ENCODE measurements at places on chromosomes 7 and 10.

DNA sequence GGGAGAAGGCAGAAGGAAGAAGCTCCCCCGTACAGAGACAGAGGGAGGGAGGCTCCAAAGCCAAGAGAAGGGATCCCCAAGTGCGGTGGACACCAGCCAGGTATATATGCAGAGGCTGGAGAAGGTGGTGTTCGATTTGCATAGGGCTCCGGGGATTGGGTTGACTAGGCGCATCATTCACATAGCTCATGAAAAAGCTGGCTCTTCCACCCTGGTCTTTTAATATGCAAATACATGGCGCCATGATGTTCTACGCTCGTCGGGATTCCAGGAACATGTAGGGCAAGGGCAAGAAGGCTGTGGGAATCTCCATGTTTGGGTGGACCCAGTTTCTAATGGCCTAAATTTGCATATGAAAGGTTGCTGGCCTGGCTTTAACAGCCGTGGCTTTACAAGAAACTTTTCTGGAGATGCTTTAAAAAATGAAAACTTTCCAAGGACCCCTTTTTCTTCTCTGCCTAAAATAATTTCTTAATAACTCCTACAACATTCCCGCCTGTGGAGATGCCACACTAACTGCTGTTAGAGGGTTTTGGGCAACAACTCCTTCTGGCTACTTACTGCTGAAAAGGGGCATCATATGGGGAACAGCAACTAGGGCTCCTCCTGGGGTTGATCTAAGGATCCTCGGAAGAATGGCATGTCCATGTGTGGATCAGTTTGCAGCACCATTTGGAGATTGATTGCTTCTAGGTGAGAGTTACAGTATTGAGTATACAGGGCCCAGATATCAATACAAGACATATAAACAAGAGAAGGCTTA, 28.3 kb downstream of the C1GALT1 start:
- no peak for DNase-seq

DNA sequence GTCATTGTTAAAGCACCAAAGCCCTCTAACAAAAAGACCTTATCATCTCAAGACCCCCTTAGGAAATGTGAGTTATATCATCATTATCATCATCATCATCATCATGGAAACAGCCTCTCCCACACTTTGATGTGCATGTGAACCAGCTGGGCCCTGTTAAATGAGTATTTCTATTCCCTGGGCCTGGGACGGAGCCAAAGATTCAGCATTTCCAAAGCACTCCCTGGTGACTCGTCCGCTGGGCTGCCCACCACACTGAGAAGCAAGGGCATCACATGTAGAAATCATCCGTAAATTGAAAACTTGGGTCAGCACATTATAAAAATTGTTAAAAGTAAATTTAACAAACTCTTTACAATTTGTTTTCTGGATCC, 88.6 kb downstream of the PTPRN2 start:
- no peak for DNase-seq

GRCh38 chr7:38565289-38565688, 65.9 kb downstream of the AMPH start:
- no peak for DNase-seq

- no peak for DNase-seq
These were observed 10.7 kb downstream of the FZD8 start for GRCh38 chr10:35631404-35631803.

Measured in NAMALWA (cell line).